Transverse colon (tissue), 4 donors: ENCODE measurements at places on chromosomes 5 and 9.

GRCh38 chr5:174935854-174936474, 211.6 kb downstream of the MSX2 start:
- H3K36me3 ChIP-seq: no peaks in the 10 kb centered on the region
- H3K4me1 ChIP-seq: no peaks in the 10 kb centered on the region
- DNase-seq: peak; percentile 35
- no peak overlapping the region for H3K4me3 ChIP-seq

DNA sequence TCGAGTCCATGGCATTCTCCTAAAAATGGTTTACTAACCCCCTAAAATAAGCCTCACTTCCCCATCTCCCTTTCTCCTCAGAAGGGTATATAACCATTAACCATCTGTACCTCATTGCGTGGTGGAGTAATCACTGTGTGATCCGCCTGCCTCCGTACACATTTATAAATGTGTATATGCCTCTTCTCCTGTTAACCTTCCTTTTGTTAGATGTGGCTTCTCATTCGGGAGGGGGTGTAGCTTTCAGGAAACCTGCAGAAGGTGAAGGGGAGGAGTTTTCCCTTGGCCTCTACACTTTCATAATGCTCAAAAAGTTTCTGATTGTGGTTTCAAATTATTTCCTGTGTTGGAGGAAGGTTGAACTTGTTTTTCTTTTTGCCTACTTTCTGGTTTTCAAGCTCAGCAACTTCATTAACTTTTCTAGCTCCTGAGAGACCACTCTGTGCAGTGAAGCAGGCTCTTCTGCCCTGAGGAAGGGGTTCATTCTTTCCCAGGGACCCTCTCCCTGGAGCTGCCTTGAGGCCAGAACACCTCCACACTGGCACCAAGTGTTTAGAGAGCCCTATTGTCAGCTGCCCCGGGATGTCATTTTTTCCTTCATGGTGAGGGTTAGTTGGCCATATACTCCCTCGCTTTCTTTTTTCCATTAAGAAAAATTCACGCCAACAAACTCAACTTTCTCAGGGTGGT, 46.9 kb downstream of the RASGRF2 start:
- H3K4me1 ChIP-seq: no peaks in the 10 kb centered on the region
- no peaks in the 10 kb centered on the region for H3K27me3 ChIP-seq
- no peak overlapping the region for H3K4me3 ChIP-seq
- no peak for DNase-seq
- H3K27ac ChIP-seq: peak overlapping the region; percentile 22

- DNase-seq: no peak
- no peaks in the 10 kb centered on the region for H3K4me1 ChIP-seq
- H3K4me3 ChIP-seq: no peak overlapping the region
- no peak overlapping the region for H3K27ac ChIP-seq
These were observed 6.5 kb upstream of the PTGES start for GRCh38 chr9:129759319-129759718.

GRCh38 chr5:179204572-179204971, 140.7 kb downstream of the ADAMTS2 start:
- H3K4me1 ChIP-seq: no peaks in the 10 kb centered on the region
- H3K36me3 ChIP-seq: no peaks in the 10 kb centered on the region
- no peak overlapping the region for H3K27ac ChIP-seq

GRCh38 chr5:58314356-58315210, 145.3 kb downstream of the PLK2 start:
- no peaks in the 10 kb centered on the region for H3K36me3 ChIP-seq
- no peak overlapping the region for H3K4me3 ChIP-seq
- H3K4me1 ChIP-seq: no peaks in the 10 kb centered on the region
- no peak for DNase-seq
- no peaks in the 10 kb centered on the region for H3K27me3 ChIP-seq

DNA sequence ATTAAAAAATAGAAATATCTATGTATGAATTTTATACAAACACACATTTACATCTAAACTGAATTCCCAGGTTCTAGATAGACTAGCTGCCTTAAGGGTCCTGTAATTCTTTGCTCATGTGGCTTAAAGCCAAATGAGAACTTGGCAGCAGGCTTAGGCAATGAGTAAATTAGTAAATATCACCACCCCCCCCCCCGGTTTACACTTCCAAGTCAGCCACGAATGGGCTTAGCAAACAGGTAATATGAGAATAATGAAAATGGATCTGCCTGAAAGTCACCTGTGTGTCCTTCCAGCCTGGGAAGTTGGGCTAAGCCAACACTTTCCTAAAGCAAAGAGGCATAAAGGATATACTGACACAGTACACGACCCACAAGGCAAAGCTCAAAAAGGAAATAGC, 108.6 kb downstream of the KLHL3 start:
- H3K27me3 ChIP-seq: no peaks in the 10 kb centered on the region
- no peak overlapping the region for H3K4me3 ChIP-seq
- no peaks in the 10 kb centered on the region for H3K4me1 ChIP-seq
- DNase-seq: no peak
- H3K36me3 ChIP-seq: no peaks in the 10 kb centered on the region

DNA sequence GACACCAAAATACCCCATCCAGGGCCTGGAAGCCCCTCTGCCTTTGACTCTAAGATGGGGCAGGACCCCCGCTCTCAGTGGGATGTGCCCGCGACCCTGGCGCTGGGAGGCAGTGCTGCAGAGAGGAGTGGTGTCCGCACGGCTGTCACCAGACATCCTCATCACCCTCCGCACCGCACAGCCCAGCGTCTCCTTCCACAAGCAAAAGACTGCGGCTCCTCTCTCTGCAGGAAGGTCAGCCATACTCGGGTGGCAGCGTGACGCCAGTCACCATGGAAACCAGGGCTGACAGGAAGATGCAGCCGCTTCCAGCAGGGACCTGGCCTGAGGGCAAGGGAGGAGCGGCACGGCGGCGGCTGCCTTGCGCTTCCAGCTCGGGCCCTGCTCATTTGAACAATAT, 17.1 kb upstream of the SLC6A3 start:
- no peak for DNase-seq
- H3K36me3 ChIP-seq: no peaks in the 10 kb centered on the region
- H3K27me3 ChIP-seq: no peaks in the 10 kb centered on the region
- no peak overlapping the region for H3K4me3 ChIP-seq
- H3K4me1 ChIP-seq: no peaks in the 10 kb centered on the region

GRCh38 chr9:124788542-124789217, 11.7 kb downstream of the OLFML2A start:
- no peak for DNase-seq
- H3K36me3 ChIP-seq: no peaks in the 10 kb centered on the region
- no peaks in the 10 kb centered on the region for H3K27me3 ChIP-seq
- H3K4me1 ChIP-seq: no peaks in the 10 kb centered on the region
- H3K27ac ChIP-seq: no peak overlapping the region

DNA sequence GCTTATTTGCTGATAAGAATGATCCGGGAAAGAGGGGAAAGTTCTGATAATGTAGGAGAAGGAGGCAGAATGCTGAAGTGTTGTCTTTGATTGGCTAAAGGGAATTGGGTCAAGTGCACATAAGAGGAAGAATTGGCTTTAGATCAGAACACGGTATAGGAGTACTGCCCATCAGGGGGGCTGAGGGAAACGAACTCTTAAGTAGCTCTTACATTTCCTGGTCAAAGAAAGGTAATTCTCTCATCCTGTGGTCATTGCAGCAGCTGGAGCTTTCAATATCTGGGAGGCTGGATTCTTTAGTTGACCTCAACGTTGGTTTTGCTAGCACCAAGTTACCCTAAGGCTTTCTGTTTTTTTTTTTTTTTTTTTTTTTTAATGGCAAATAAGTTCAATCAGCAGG, 178.7 kb upstream of the NR3C1 start:
- no peaks in the 10 kb centered on the region for H3K4me1 ChIP-seq
- no peak for DNase-seq
- H3K4me3 ChIP-seq: no peak overlapping the region
- no peak overlapping the region for H3K27ac ChIP-seq

DNA sequence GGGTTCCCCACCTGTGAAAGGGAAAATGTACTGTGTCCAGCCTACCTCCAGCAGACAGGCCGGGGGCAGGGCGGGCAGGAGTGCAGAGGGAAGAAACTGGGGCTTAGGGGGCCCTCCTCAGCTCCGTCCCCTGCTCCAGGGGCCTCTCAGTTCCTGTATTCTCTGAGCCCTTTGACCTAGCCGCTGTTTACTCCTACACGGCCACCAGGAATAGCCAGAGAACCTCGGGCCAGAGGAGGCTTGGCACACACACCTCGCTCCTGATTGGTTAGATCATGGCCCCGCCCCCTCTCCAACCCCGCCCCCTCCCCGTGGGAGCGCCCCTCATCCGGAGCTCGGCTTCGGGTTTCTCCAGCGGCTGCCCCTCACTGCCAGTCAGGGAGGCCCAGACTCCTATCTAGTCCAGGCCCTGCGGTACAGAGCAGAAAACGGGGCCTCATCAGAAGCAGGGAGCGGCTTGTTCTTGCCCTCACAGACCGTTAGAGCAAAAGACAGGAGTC, 2.2 kb downstream of the ST6GALNAC6 start:
- no peak overlapping the region for H3K4me3 ChIP-seq
- peak overlapping the region; percentile 93 for H3K27ac ChIP-seq
- peaks cover 4% of the 10 kb centered on the region for H3K36me3 ChIP-seq
- peak; percentile 74 for DNase-seq
- no peaks in the 10 kb centered on the region for H3K27me3 ChIP-seq
- H3K4me1 ChIP-seq: peaks cover 39% of the 10 kb centered on the region

- H3K4me3 ChIP-seq: no peak overlapping the region
- H3K27ac ChIP-seq: no peak overlapping the region
- no peaks in the 10 kb centered on the region for H3K4me1 ChIP-seq
- no peak for DNase-seq
- H3K27me3 ChIP-seq: no peaks in the 10 kb centered on the region
These were observed 39.5 kb downstream of the CDO1 start for GRCh38 chr5:115776989-115777388.

- no peaks in the 10 kb centered on the region for H3K36me3 ChIP-seq
- H3K4me1 ChIP-seq: no peaks in the 10 kb centered on the region
- H3K27ac ChIP-seq: no peak overlapping the region
- no peak for DNase-seq
- no peak overlapping the region for H3K4me3 ChIP-seq
- no peaks in the 10 kb centered on the region for H3K27me3 ChIP-seq
These were observed 270.4 kb upstream of the TARS1 start for GRCh38 chr5:33170411-33170810.

GRCh38 chr5:145991044-145991575, 54.7 kb downstream of the SH3RF2 start:
- H3K27ac ChIP-seq: peak overlapping the region; percentile 61
- DNase-seq: no peak
- peaks cover 3% of the 10 kb centered on the region for H3K4me1 ChIP-seq
- H3K4me3 ChIP-seq: no peak overlapping the region

DNA sequence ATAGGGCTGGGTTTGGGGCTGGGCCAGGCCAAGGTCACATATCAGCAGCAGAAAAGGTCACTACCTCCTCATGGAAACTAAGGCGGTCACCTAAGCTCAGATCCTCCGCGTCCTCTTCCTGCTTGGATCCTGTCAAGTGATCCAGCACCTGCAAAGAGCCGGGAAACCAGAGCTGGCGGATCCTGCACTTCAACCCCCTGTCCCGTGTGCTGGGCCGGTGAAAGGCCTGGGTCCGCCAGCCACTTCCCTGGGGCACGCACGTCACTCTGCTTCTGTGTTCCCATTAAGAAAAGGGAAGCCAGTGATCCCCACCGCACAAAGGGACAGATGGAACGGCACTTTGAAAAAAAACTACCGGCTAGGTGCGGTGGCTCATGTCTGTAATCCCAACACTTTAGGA, 61.3 kb upstream of the STXBP1 start:
- peak; percentile 24 for DNase-seq
- no peak overlapping the region for H3K4me3 ChIP-seq
- H3K27me3 ChIP-seq: no peaks in the 10 kb centered on the region
- H3K36me3 ChIP-seq: no peaks in the 10 kb centered on the region

DNA sequence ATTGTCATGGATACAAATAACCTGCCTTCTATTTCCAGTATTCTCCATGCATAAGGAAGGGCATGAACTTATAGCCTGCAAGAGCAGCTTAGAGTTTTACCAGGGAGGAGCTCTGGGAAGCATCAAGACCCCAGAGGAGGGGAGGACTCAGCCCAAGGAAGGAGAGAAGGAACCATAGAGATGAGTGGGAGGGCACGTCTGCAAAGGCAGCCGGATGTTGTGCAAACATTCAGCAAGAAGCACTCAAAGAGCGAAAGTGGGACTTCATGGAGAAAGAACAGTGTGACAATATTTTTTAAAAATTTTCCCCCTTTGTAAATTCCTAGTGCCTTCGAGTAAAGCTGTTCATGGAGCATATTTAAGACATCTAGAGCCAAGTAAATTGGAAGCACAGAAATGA, 270.1 kb upstream of the PTGER4 start:
- no peak overlapping the region for H3K4me3 ChIP-seq
- H3K36me3 ChIP-seq: no peaks in the 10 kb centered on the region
- H3K4me1 ChIP-seq: peaks cover 37% of the 10 kb centered on the region
- peak overlapping the region; percentile 31 for H3K27ac ChIP-seq
- no peak for DNase-seq

DNA sequence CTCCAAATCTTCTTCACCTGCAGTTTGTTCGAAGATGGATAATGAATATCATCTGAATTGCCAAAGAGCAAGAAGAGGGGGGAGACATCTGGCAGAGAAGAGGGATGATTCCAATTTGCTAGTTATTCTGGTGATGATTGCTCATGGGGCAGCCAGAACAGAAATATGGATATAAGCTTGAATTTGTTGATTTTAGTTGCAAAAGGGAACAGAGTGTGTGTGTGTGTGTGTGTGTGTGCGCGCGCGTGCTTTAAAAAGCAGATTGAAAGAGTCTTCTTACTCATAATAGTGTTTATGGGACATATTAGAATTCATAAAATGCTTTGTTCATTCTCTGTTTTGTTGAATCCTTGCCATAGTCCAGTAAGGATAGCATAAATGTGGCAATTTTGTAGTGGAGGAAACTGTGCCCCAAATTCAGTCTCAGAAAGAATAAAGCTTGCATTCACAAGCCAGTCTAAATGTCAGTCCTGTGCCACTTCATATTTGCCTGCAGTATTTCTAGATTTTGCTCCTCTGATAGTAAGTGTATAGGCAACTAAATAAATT, 436.3 kb upstream of the KLF4 start:
- H3K27ac ChIP-seq: no peak overlapping the region
- H3K36me3 ChIP-seq: no peaks in the 10 kb centered on the region
- DNase-seq: no peak
- no peaks in the 10 kb centered on the region for H3K27me3 ChIP-seq
- no peak overlapping the region for H3K4me3 ChIP-seq

DNA sequence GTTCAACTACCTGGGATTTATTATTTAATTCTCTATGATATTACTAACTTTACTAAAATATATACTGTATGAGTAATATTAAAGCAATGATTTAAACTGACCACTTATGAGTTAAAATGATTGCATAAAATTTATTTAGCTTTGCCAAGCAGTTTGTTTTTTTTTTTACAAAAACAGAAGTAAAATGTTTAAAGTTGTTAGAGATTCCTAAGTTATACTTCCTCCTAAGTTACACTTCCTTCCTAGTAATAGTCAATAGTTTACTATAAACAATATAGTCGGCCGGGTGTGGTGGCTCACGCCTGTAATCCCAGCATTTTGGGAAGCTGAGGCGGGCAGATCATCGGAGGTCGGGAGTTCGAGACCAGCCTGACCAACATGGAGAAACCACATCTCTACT, 23.7 kb upstream of the LRRC19 start:
- H3K27ac ChIP-seq: no peak overlapping the region
- no peak for DNase-seq
- no peaks in the 10 kb centered on the region for H3K27me3 ChIP-seq
- no peak overlapping the region for H3K4me3 ChIP-seq
- peaks cover 8% of the 10 kb centered on the region for H3K36me3 ChIP-seq
- no peaks in the 10 kb centered on the region for H3K4me1 ChIP-seq
